Stimulated activated CD4-positive, alpha-beta T cell treated with anti-CD3 and anti-CD28 coated beads, Interleukin-4, amount 100 ng/mL, for 24 hours (primary cell): ENCODE measurements at places on chromosomes 16 and 17.

DNA sequence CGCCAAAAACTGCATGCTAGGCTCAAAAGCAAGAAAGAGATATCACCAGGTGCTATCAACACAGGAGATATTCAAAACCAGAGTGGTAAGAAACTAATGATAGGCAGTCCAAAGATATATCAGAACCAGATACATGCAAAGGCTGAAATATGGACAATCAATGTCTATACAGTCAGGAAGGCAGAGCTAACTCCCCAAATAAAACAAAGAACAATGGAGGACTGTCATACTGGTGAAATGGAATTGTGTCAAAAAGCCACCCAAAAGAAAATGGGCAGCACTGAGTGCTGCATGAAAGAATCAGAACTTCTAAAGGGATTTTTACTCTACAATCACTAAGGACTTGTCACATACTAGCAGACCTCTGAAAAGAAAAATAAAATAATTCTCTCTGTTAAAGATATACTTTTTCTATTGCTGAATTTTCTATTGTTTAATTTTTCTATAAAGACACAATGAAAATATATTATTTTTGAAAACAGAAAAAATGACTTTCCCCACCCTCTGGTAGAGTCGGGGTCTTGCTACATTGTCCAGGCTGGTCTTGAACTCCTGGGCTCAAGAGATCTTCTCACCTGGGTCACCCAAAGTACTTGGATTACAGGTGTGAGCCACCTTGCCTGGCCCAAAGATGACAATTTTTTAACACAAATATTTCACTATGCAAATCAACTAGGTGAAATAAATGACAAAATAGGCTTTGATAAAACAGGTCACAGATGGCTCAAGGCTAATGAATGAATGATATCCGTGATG lies 98.2 kb downstream of the USP32 start:
- no peak for DNase-seq

GRCh38 chr17:39755554-39756379 lies 18.0 kb downstream of the GRB7 start:
- DNase-seq, result peak; percentile 62

- DNase-seq, result no peak
These were observed 144.8 kb downstream of the KCNJ2 start for GRCh38 chr17:70314096-70314495.

GRCh38 chr17:57861000-57861789 lies 11.4 kb upstream of the MRPS23 start:
- DNase-seq, result peak; percentile 29

GRCh38 chr17:42402117-42402516 lies 13.9 kb upstream of the STAT3 start:
- no peak for DNase-seq

GRCh38 chr17:41894791-41895331 lies 23.9 kb downstream of the ACLY start:
- no peak for DNase-seq

DNA sequence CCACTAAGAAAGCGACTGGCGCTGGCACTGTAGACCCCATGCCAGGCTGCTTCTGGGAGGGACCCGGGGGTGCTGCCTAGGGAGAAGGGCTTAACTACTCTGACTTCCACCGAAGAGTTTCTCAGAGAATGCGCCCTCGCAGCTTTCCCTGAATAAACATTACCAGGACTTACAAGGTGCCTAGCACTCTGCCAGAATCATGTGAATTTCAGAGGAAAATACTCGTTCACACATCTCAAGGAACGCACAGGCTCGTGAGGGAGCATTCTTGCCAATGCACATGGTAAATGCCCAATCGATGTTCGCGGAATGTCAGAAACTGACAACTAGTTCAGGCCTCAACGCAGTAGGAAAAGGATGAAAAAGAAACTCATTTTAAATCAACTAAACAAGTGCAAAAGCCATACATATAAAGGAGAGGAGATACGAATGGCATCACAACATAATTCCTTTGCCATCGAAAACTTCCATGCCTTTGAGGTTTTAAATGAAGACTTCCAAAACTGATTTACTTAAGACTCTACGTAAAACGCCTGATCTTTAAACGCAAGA lies 999 bp downstream of the CMC2 start:
- DNase-seq, result no peak

- no peak for DNase-seq
These were observed 565 bp downstream of the DDX52 start for GRCh38 chr17:37642681-37643080.

DNA sequence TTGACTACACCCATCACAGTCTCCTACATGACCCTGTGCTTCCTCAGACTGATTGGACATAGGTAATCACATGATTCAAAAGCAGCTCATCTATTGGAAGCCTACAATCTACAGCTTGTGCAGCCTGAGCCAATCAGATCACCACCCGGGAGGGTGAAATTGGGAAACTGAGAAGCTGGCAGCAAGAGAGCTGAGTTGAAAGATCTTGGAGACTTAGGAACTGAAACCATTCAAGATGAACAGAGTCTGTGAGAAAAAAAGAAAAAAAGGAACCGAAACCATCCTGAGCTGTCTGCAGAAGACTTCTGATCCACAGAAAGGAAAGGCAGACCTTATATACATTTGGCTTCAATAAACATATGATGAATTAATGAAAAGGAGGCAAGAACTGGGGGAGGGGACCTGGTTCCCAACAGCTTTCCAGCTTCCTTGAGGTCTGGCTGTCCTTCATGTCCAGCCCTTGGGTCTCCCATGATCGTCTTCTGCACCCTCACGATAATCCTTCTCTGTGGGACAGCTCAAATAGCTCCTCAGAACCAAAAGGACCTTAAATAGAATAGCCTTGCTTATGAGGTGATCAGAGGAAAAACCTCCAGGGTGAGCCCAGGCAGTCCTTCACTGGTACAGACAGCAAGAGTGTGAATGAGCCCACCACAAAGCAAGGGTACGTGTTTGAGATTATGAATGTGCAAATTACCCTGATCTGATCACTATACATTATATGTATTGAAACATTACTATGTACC lies 32.6 kb downstream of the PLXDC1 start:
- no peak for DNase-seq

DNA sequence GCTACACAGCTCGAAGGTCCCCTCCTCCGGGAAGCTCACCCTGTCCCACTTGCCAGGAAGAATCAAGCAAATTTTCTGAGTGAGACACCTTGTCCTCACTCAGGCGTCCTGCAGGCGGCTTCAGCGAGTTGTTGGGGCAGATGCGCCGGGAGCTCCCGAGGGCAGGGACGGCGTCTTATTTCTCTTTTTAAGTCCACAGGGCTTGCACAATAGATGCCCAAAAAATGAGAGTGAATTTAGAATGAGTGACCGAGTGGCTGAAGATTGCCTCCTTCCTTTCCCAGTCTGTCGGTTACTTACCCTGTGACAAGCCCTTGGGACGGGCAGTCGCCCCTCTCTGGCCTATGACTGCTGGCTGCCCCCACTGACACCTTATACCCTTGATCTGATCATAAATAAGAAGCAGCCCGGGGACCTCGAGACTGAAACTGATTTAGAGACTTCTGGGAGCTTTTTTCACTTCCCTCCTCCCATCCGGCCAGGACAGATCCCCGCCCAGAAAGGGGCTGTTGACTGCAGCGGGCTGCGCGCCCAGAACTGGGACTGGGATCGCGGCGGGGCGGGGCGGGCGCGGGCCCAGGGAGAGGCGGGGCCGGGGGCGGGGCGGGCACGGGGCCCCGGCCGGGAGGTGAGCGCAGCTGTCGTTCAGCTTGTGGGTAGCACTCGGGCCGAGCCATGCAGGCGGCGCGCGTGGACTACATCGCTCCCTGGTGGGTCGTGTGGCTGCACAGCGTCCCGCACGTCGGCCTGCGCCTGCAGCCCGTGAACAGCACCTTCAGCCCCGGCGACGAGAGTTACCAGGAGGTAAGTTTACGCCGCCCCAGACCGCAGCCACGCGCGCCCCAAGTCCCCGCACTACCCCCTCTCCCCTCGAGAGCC lies at the start of gene TTYH2:
TTYH2 (plus strand) TSS at position 659 of the 879 bp plus-strand sequence; CDS start at position 676, 17 bp downstream.
- DNase-seq, result peak; percentile 70

GRCh38 chr17:28256370-28256769 lies 62.6 kb upstream of the TMEM97 start:
- DNase-seq, result no peak

- DNase-seq, result no peak
These were observed 2.1 kb downstream of the METTL22 start for GRCh38 chr16:8623634-8624033.

DNA sequence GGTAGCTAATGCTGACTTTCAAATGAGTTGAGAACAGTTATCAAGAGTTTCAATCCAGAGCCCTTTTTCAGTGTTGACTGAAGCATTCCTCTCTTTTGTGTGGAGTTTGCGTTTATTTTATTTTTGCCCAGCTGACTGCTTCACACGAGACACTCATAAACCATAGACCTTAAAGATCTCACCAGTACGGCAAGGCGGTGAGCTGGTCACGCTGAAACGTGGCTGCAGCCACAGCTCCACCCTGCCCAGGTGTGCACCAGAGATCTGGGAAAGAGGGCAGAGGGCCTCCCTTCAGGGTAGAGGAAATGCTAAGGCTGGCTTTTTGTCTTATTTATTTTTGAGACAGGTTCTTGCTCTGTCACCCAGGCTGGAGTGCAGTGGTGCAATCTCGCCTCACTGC lies 112.2 kb downstream of the AATF start:
- DNase-seq, result no peak

DNA sequence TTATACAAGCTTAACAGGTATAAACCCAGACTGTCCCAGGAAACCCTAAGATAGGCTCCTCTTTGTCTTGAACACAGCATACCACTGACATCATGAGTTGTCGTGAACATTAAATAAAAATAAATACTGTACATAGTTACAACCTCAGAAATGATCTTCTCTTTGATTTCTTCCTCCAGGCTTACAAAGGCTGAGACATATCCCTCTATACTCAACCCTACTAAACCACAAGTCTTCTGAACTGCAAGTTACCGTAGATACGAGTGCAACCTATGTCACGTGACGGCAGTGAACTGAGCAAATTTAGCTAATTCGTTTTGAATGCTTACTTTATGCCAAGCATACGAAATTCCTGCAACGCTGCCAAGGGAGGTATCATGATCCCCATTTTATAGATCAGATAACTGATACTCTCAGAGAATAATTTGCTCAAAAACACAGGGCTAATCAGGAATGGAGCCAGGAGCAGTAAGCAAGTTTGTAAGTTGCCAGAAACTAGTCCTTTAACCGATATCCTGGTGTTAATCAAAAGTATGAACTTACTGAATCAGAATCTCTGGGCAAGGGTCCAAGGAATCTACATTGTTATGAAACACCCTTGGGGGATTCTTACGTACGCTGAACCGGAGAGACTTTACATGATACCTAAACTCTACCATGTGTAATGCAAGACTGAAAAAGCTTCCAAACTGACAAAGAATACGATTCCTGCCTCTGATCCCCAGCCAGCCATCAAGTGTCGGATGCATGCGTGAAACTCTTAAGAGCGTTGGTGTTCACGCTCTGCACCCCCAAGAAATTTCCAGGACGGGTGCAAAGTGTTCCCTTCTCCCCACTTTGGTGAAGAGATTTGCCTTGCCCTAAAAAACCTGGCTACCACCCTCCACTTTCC lies 106.2 kb downstream of the XYLT1 start:
- peak; percentile 58 for DNase-seq

GRCh38 chr16:401468-402348 lies at the start of gene DECR2:
Gene DECR2 (plus strand): TSS chr16:401885. CDS start chr16:401964, 79 bp downstream.
- peak; percentile 98 for DNase-seq

- no peak for DNase-seq
These were observed 358.3 kb upstream of the SOX9 start for GRCh38 chr17:71762526-71762925.

DNA sequence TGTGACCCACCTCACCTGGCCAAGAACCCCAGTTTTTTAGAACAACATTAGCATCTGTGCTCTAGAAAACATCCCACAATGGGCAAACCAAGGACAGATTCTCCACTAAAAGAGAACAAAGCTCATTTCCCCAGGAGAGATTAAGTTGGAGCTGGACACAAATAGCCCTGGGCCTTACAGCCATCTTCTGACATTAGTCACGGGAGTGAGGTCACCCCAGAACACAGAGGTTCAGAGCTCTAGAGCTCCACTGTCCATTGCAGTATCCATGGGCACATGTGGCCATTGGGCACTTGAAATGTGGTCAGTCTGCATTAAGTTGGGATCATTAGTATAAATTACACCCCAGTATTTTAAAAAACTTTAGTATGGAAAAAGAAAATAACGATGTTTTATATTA lies 47.6 kb upstream of the RBBP6 start:
- DNase-seq, result no peak

DNA sequence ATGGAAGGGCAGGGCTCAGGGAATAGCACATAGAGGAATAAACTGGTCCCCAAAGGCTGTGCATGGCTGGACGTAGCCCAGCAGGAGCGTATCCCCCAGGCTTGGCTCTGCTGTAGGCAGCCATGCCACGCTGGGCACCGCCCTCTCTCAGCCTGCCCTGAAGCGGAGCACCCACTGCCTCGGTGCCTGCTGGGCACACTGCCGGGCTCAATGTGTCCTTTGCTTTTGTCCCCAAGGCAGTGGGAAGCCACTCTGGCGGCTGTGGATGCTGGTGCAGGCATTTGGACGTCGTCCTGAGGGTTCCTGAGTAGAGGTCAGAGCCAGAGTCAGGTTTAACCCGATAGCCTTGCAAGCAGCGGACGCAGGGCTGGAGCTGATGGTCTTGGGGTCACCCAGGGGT lies 141.0 kb downstream of the ENGASE start:
- DNase-seq, result no peak

GRCh38 chr17:34364751-34365150 lies 1.7 kb upstream of the CCL1 start:
- DNase-seq, result no peak

- peak; percentile 46 for DNase-seq
These were observed 55.8 kb upstream of the GSE1 start for GRCh38 chr16:85557083-85557970.

DNA sequence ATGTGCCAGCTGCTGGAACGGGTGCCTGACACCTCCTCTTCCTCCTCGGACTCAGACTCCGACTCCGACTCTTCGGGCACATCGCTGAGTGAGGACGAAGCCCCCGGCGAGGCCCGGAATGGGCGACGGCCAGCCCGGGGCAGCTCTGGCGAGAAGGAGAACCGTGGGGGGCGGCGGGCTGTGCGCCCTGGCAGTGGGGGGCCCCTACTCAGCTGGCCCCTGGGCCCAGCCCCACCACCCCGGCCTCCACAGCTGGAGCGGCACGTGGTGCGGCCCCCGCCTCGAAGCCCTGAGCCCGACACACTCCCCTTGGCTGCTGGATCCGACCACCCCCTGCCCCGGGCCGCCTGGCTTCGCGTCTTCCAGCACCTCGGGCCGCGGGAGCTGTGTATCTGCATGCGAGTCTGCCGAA lies 6.8 kb downstream of the FBXL19 start:
- no peak for DNase-seq

- no peak for DNase-seq
These were observed 20.4 kb upstream of the CPNE2 start for GRCh38 chr16:57071831-57072582.

GRCh38 chr17:66190738-66191592 lies 968 bp downstream of the CEP112 start:
- no peak for DNase-seq
